Amniotic epithelial cell (primary cell): ENCODE measurements at places on chromosomes 6 and 20.

DNA sequence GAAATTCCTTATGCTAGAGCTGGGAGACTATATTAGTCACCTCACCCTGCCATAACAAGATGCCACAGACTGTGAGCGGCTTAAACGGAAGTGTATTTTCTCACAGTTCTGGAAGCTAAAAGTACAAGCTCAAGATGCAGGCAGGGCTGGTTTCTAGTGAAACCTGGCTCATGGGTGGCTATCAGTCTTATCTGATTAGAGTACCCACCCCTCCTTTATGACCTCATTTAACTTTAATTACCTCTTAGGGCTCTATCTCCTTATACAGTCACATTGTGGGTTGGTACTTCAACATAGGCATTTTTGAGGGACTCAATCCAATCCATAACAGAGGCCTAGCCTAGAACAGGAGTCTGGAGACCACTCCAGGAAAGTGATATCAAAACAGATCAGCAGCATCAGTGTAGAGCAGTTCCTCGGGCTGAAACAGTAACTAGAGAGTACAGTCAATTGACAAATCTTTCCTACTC is 2.3 kb upstream of the SNRNP48 start:
- DNase-seq, result peak; percentile 71

DNA sequence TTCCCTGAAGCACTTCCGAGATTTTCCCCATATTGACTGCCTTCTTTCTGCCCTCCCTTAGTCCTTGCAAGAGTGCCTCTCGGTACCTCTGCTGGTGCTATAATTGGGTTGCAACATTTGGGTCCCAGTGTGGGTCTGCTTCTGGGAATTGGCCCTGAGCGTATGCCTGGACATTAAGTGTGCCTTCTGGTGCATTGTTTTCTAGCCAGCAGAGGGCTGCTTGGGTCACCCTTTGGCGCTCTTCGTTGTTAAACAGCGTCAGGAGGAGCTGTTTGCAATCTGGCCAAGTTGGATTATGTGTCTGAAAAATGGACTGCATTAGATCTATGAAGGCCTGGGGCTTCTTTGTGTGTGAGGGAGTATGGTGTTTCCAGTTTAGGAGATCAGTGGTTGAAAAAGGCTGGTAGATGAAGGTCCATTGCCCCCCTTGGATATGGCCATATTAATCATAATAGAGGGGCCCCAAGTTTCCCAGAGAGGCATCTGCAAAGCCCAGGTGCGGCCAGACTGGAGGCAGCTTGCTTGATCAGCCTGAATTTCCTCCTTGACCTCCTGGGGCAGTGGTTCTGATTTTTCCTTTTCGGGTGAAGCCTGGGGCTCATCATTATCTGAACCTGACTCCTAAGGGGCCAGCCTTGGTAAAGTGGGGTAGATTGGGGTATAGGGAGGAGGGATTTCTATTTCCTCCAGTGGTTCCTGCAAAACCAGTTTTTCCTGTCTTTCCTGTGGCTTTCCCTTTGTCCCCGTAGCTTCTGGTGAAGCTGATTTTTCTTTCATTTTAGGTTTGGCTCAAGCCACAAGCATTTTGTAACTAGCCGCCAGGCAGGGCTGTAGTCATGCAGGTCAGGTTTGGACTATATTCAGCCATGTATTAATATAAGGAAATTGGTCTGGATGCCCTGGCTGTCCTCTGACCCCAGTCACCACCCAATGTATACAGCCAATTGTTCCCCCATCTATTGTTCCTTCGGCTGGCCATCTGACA is 85.4 kb upstream of the GPR6 start:
- no peak for DNase-seq

- DNase-seq, result no peak
These were observed 279.6 kb upstream of the PRDM1 start for GRCh38 chr6:105806486-105806920.

- no peak for DNase-seq
These were observed 311.9 kb upstream of the EPHA7 start for GRCh38 chr6:93731306-93731705.

DNA sequence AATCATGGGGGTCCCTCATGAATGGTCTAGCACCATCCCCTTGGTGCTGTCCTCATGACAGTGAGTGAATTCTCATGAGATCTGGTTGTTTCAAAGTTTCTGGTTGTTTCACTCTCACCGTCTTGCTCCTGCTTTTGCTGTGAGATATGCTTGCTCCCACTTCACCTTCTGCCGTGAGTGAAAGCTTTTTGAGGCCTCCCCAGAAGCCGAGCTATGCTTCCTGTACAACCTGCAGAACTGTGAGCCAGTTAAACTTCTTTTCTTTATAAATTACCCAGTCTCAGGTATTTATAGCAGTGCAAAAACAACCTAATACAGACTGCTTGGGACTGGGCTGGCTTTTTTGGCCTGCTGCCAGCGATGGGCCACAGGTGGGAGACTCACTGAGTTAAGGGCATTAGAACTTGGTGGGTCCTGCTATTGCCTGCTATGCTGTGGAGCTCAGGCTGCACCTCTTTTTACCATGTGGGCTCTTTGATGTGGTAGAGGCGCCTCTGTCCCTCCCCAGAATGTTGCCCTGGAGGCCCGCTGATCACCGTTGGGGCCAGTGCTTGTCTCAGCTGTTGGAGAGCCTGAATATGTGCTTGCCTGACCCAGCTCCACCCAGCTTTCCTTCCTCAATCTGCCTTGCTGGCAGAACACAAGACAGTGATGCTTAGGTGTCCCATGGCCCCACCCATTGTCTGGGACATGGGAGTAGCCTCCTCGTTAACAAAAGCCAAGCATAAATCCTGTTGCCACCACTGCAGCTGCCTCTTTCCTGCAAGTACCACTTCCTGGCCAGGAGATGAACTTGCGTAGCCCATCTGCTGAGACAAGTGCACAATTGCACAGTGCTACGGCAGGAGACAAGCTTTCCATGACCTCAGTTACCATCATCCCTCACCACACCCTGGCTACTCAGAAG is 47.1 kb downstream of the IGF2R start:
- DNase-seq, result no peak

- DNase-seq, result peak; percentile 15
These were observed 50.0 kb upstream of the SUPT3H start for GRCh38 chr6:45427726-45428125.

DNA sequence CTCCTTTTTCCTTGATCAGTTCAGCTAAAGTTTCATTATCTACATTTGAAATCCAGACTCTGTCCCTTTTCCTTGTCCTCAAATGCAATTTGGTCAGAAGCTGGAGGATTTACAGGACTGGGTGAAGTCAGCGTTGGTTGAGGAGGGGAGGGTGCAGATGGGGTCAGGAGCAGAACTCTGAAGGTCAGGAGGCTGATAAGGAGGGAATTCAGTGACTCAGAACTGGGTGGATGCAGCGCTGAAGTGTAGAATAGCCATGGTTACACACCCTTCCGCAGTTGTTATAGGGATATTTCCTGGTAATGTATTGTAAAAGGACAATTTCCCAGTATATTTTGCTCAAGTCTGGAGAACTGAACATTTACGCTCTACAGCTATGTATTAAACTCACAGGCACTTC is 133.1 kb upstream of the FOXA2 start:
- DNase-seq, result peak; percentile 87

DNA sequence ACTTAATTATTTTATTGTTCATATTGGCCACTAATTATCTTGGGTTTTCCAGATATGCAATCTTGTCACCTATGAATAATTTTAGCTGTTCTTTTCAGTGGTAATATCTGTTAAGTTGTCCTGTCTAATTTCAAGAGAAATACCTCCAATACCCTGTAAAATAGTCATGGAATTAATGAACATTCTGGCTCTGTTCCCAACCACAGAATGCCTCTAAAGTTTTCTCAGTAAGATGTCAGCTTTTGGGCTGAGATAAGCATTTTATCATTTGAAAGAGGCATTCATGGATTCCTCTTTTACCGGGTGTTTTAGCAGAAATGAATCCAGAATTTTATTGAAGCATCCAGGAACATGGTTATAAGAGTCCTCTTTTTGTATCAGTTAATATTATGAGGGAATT is 109.3 kb downstream of the WDR27 start:
- peak; percentile 92 for DNase-seq

- no peak for DNase-seq
These were observed 14.4 kb upstream of the CEBPB start for GRCh38 chr20:50175938-50176933.

GRCh38 chr20:61253264-61253639 is 1.2 kb downstream of the CDH4 start:
- peak; percentile 38 for DNase-seq

GRCh38 chr6:170145272-170145592 is 145.6 kb downstream of the DLL1 start:
- no peak for DNase-seq

DNA sequence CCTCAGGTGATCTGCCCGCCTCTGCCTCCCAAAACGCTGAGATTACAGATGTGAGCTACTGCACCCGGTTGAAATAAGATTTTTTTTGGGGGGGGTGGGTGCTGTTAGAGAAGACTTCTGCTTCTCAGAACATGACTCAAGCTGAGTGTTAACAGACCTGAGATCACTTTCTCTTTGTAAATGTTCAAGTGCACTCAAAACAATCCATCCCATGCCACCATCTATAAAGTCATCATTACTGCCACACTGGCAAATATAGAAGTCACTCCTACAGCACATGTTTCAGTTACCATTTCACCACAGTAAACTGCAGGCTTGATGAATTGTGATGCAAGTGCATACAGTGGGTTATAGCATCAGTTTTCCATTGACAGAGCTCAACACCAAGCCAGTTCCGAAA is 9.0 kb downstream of the VPS16 start:
- no peak for DNase-seq

DNA sequence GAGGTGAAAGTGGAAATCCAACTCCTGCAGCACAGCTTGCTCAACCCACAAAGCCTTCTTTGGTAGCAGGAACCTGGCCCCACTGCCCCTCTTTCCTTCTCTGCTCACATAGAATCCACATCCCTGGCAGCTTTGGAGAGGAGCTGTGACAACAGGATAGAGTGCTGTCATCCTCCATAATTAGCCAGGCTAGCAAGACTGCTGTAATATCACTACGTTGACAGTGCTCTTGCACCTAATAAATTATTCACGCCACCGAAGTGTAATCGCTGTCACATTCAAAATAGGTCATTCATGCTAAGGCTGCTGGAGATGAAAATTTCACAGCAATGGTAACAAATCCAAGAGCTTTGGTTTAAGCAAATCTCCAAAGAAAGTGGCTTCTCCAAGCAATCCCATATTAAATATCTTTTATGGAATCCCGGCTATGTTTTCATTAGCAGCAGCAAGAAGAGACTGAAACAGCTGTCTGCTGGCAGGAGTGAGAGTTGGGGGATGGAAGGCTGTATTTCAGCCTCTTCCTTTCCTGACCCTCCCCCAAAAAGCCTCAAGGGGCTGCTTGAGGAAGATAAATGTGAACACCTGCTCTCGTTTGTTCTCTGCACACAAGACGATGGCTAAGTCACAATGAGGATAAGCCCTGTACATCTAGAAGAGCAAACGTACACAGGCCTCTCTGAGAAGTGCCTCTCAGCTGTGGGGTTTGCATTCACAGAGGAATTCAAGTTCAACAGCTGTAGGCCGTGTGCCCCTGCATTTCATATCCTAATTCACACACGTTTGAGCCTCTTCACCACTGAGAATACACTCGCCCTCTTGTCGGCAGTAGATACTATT is 16.5 kb downstream of the RIPOR2 start:
- DNase-seq, result no peak

DNA sequence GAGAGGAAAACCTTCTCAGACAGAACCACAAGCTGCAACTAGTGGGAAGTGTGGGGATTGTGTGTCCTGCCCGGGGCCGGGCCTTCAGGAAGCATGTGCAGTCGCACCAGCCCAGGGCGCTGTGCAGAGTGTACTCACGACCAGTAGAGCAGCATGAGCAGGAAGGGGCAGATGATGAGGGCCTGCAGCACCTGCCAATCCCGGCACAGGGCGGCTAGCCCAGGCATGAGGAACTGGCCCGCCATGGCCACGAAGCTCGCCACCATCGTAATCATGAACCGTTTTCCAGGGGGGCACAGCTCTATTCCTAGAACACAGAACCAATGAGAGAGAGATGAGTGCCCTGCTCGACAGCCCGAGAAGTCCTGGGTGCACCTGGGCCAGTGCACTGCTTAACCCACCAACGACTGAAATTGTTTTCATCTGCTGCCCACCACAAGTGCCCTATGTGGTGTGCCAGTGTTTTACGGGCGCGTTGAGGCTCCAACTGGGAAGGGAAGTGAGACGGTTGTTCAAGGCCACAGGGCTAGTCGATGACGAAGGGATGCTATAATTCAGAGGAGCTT is 65.0 kb downstream of the PSMG4 start:
- no peak for DNase-seq

DNA sequence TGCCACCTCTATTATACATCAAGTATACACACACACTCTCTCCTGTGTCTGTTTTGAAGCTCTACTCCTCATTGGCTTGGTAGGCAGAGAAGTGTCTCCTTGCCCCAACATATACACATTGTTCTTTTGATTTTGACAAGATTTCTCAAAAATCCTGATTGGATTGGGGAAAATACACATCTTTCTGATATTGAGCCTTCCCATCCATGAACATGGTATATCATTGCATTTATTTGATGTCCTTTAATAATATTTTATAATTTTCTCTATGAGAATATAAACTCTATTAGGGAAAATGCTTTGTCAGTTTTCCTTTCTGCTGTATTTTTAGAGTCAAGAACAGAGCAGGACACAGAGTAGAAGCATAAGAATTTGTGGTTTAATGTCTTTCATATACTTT is 7.2 kb downstream of the TTLL9 start:
- DNase-seq, result no peak

GRCh38 chr20:10281911-10282310 is 63.3 kb downstream of the SNAP25 start:
- DNase-seq, result no peak

DNA sequence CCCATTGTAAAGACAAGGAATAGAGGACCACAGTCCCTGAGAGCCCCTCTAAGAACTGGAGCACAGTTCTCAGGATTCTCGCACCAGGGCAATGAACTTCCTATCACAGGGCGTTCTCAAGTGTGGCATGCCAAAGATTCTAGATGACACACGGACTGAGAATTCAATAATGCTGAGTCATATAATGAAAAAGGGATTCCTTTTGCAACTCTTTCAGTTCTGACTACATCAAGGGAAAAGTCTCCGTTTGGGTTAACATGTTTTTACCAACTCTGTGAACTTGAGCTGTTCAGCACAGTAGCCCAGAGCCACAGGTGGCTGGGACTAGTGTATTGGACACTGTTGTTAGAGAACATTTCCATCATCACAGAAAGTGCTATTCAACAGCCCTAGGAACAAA is 3.4 kb downstream of the MED20 start:
- DNase-seq, result peak; percentile 92

- peak; percentile 96 for DNase-seq
These were observed 432.8 kb downstream of the GJA1 start for GRCh38 chr6:121868206-121868605.

GRCh38 chr20:62812181-62812906 is 4.5 kb upstream of the COL9A3 start:
- DNase-seq, result no peak

GRCh38 chr6:14704383-14705271 is 541.2 kb upstream of the JARID2 start:
- no peak for DNase-seq

- no peak for DNase-seq
These were observed 68.4 kb downstream of the ID4 start for GRCh38 chr6:19905584-19905983.

GRCh38 chr6:162116902-162117525 is 610.6 kb downstream of the PRKN start:
- no peak for DNase-seq
